ENCODE measurements at places on chromosomes 7 and 10.

DNA sequence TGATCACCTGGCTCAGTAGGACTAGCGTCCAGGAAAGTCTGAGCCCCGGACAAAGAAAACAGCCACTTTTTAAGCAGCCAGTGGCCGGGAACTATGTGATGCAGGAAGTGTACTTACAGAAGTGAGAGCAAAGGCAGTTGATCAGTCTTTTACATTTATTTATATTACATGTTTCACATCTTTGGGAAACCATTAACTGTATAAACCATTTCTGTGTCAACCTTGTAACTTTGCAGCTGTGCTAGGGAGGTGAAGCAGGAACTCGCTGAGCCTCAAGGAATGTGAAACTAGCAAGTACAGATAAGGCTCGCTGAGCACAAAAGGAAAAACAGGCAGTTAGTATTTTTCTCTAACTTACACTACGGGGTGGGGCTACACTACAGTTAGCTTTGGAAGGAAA is 39.9 kb upstream of the HECW1 start:
- DNase-seq = no peak

DNA sequence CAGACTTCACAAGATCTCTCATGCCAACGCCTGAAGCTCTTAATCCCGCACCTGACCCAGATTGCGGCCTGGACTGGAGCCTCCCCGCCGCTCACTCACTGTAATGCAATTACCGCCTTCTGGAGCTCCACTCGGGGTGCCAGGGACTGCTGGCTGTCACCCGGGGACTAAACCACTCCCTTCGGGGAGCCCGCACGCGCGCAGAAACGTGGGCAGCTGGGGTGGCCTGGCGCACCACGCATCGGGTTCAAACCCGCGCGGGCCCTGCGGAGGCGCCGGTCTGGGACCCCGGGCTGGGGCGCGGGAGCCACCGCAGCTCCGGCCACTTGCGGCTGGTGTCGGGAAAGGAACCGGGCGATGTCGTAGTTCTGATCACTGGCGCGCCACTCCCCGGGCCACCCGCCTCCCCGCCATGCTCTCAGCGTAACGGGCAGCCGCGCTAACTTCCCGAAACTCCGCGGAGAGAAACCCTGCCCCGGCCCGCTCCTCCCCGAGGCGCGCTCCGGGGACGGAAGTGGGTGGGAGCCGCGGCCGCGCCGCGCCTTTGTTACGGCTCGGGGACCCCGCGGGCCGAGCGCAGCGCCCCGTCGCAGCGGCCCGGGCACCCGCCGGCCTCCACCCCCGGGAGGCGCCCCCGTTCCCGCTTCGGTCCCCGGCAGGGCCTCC is 100.3 kb upstream of the SVIL start:
- DNase-seq = peak; percentile 63

DNA sequence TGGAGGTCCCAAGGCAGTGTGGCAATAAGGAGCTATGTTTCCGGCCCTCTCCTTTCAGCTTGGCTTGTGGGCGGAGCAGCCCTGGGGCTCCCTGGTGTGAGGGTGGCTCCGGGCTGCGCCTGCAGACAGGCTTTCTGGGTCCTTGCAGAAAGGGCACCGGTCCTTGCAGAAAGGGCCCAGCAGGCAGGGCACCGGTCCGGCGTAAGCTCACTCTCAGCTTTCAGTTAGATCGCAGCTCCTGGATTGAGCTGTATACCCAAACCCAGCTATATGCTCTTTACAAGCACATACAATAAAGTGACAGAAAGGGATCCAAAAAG is 293.8 kb upstream of the SHH start:
- DNase-seq = no peak

- no peak for DNase-seq
These were observed 38.0 kb upstream of the TES start for GRCh38 chr7:116172353-116172752.

DNA sequence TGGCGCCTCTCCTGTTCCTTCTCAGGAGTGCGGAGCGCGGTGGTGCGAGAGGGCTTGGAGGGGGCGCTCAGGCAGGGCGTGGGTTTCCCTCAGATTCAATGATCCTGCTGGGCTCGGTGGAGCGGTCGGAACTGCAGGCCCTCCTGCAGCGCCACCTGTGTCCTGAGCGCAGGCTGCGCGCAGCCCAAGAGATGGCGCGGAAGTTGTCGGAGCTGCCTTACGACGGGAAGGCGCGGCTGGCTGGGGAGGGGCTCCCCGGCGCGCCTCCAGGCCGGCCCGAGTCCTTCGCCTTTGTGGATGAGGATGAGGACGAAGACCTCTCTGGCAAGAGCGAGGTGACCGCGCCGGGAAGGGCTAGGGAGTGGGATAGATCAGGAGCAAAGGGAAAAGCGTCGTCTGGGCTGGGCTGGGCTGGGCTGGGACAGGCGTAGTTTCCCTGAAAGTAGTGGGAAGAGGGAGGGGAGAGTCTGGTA is 17.0 kb downstream of the FAM131B start:
- DNase-seq = peak; percentile 65

- no peak for DNase-seq
These were observed 20.3 kb downstream of the MYOF start for GRCh38 chr10:93461807-93462178.

DNA sequence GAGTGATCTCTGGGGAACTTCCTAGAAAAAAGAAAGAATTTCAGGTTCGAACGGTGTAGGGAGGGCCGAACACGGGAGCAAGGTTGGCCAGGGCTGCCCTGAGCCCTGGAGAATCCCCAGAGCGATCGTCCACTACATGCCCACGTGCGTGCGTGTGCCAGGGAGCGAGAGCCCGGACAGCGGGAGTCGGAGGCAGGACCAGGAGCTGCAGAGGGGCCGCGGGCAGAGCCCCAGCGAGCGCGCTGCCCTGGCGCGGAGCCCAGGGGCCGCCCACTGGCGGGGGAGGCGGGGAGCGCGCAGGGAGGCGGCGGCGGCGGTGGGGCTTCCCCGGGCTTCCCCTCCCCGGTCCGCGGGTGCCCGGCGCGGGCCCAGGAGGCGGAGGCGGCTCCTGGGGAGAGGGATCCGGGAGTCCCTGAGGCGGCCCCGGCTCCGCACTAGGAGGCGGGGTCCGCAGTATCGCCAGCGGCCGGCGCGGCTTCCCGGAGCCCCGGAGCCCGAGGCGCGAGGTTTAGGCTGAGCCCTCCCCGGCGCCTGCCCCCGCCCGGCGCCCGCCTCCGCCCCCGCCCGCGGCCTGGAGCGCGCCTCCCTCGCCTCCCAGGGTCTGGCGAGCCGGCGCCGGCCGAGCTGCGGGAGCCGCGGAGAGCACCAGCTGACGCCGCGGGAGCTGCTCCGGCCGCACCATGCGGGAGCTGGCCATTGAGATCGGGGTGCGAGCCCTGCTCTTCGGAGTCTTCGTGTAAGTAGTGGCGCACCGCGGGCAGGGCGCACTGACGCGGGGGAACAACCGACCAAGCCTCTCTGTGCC is at the start of gene PLPP4:
Gene PLPP4, plus strand, starts transcription at position 602 of the 805 bp plus-strand sequence. Its CDS starts 79 bp downstream, at position 681.
- DNase-seq = no peak

DNA sequence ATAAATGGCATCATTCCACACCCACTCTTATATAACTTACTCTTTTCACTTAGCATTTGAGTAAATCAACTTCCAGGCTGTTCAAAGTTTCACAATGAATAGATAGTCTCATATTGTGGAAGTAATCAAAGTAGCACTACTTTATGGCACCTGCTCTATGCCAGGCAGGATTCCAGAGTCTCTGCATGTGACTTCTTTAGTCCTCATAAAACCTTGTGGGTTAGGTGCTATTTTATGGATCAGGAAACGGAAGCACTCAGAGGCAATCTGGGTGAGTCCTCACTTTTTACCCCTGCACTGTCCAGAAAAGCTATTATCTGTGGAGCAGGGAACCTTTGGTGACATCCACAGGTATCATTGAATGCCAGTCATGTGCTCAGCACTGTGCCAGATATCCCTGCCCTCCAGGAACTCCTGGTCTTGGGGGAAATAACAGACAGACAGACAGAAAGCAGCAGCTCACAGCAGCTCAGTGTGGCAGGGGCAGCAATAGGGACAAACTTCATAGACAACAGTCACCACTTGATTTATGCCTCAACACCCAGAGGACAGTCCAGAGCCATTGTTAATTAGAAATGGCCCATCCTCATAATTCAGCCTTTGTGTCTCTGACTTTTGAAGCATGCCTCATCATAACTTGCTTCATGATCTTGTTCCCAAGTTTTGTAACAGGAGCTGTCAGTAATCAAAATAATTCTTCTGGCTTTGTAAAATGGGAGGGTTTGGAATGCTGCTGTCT is 160.6 kb downstream of the SEC23IP start:
- DNase-seq = no peak

- DNase-seq = no peak
These were observed 330.0 kb upstream of the C7orf33 start for GRCh38 chr7:148260599-148260998.

GRCh38 chr7:7521259-7521658 is 14.4 kb downstream of the COL28A1 start:
- no peak for DNase-seq

GRCh38 chr7:151132461-151133205 is 34.9 kb downstream of the GBX1 start:
- no peak for DNase-seq

GRCh38 chr7:92665926-92666325 is 75.7 kb upstream of the FAM133B start:
- no peak for DNase-seq

- no peak for DNase-seq
These were observed 175.3 kb upstream of the TMEM229A start for GRCh38 chr7:124208173-124208572.

DNA sequence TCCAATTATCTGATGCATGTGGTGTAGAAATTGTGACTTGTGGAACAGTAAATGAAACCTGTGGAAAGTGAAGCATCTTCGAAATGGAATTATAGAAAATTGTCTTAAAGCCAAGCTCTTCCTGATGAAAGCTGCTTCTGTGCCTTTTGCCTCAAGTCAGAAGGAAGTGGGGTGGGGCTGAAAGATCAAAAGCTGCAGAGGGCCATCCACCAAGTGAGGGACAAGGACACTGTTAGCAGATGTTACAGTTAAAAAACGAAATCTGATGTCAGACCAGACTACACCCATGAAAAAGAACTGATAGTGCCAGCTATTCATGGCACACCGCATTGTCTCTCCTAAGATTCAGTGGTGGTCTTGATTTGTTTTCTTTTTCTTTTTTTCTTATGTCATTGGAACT is 23.8 kb upstream of the WASL start:
- no peak for DNase-seq

DNA sequence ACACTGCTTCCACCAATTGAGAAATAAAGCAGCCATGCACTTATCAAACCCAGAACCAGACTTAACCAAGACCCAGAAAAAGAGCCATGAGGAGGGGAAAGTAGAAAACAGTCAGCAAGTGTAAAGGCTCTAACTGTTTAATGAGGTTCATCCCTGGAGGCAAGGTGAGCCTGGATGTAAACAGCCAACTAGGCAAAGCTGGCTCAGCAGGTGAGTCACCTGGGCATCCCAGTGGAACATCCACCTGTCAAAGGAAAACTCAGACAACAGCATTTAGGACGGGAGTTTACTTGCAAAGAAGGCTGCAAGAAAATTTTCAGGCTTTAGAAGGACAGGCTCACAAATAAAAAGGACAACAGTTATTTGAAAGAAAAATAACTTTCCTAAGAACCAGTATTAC is 153.0 kb downstream of the SNX13 start:
- no peak for DNase-seq

DNA sequence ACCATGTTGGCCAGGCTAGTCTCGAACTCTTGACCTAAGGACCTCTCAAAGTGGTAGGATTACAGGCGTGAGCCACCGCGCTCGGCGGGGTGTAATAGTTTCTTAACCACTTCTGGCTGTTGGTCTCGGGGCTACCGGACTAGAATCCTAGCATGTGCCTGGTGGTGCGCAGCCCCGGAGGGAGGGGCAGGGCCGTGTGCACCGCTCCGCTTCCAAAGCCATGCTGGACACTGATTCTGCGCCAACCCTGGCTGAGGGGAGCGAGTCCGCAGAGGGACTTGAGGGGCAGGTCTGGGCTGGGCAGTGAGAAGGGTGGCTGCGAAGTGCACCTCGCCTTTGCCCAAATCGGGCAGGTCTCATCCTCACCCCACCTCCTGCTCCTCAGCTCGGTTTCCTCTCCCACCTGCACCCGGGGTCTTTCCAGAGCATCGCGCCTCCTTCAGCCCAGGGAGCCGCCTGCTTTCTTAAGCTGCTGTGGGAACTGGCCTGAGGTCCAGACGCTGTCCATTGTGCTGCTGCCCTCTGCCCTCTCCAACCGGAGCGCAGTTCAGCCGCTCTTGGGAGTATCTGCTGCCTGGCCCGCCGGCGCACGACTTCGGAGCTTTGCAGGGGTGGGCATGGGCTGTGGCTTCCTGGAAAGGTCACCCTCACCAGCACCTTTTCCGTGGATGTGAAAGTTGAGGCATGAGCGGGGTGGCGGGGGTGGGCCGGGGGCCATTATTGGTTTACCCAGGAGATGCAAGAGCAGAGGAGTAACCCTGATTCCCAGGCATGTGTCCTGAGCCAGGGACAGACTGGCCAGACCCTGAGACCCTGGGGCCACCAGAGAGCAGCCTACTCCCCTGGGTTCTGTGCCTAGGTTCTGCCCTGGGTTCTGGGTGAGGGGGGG is 422.6 kb upstream of the NUPR2 start:
- DNase-seq = no peak
